ENCODE measurements at places on chromosomes 16 and 17.

DNA sequence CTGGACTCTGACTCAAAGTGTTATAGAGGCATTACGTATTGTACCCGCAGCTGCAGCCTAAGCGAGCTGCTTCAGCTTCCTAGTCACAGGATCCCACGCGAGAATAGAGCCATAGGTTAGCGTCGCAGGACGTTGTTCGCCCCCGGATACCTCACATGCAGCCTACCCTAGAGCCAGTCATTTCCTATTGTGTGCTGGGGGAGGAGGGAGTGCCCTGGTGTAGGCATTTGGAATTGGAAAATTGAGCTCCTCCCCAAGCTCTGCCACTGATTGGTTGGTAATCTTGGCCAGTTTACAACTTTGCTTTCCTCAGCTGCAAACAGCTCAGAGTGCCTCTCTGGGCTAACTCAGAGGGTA is 530 bp downstream of the NAA60 start:
- no peak for DNase-seq

- DNase-seq: peak; percentile 41
These were observed 37.3 kb downstream of the PIEZO1 start for GRCh38 chr16:88747588-88748301.

GRCh38 chr16:48158296-48158695 is 2.5 kb upstream of the ABCC12 start:
- no peak for DNase-seq

DNA sequence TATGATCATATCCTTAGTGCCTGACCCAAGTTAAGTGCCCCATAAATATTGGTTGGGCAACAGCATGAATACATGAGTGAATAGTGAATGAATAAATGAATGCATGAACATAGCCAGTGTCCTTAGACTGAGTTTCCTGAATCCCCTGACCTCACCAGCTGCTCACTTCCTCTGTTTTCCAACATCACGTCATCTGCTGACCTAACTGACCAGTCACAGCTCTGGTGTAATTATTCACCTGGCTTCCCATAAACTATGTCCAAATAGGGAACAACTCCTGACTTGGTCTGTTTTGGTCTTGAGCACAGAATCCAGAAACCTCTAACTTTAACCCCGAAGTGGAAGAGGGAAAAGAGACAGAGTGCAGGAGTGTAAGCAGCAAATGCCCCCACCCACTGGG is 83.4 kb downstream of the ASIC2 start:
- no peak for DNase-seq

DNA sequence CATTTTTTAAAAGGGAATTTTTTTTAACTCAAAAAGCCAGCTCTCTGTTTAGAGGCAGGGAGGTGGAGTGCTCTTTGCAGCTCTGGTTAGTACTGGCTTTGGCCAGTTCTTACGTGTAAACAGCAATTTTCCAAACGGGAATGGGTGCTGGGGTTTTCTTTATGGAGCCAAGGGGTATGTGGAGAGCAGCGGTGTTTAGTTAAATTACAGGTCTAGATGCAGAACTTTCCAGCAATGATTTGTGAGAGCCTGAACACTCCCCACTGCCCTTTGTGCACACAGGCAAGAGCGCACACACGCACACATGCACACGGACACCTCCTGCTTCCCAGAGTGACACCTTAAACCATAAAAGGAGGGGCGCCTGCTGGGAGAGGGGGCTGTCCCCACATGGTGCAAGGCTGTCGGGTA is 140.2 kb downstream of the MSI2 start:
- no peak for DNase-seq

- no peak for DNase-seq
These were observed 1.8 kb upstream of the TEX2 start for GRCh38 chr17:64264891-64265290.

DNA sequence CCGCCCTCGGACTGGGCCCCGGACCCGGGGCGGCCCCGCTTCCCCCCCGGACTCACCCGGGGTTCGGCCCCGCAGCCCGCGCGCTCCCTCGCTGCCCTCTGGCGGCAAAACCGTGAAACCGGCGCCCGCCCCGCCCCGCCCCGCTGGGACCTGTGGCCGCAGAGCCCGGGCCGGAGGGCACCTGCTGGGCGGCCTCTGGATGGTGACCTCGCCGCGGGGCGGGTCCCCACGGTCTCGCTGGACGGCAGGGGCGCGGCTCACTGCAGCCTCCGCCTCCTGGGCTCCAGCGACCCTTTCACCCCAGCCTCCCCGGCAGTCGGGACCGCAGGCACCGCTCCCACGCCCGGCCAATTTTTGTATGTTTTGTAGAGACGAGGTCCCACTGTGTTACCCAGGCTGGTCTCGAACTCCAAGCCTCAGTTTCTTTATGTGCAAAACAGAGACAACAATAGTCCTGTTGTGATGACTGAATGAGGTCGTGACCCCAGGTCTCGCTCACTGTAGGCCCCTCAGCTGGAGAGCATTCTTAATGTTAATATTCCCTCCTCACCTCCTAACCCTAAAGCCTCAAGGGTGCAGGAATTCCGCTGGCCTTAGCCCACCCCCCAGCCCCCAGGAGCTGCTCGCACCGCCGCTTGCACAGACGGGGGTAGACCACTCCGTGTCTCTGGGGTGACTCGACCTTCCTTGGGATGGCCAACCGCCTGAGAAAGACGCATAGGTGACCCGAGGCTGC is 33.7 kb upstream of the RPH3AL start:
- peak; percentile 69 for DNase-seq

GRCh38 chr17:40130352-40131042 is 8.7 kb downstream of the MSL1 start:
- no peak for DNase-seq

- DNase-seq: no peak
These were observed 1.0 kb downstream of the SPAG5 start for GRCh38 chr17:28597606-28598383.

DNA sequence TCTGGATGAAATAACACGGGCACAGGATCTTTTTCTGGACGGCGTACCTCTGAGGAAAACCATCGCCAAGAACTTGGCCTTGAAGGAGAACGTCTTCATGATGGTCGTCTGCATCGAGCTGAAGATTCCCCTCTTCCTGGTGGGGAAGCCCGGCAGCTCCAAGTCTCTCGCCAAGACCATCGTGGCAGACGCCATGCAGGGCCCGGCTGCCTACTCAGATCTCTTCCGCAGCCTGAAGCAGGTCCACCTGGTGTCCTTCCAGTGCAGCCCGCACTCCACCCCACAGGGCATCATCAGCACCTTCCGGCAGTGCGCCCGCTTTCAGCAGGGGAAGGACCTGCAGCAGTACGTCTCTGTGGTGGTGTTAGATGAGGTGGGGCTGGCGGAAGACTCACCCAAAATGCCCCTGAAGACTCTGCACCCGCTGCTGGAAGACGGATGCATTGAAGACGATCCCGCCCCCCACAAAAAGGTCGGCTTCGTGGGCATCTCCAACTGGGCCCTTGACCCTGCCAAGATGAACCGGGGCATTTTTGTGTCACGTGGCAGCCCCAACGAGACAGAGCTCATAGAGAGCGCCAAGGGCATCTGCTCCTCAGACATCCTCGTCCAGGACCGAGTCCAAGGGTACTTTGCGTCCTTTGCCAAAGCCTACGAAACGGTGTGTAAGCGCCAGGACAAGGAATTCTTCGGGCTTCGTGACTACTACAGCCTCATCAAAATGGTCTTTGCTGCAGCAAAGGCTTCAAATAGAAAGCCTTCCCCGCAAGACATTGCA is 68.3 kb upstream of the ENDOV start:
- DNase-seq: no peak
